Common myeloid progenitor, CD34-positive (primary cell): ENCODE measurements at places on chromosomes 1 and 21.

GRCh38 chr1:202860744-202861419, 28.1 kb downstream of the RABIF start:
- H3K27me3 ChIP-seq, result no peaks in the 10 kb centered on the region
- DNase-seq, result peak; percentile 38
- peaks cover 9% of the 10 kb centered on the region for H3K36me3 ChIP-seq
- H3K4me1 ChIP-seq, result peaks cover 51% of the 10 kb centered on the region
- peak overlapping the region; percentile 86 for H3K4me3 ChIP-seq

DNA sequence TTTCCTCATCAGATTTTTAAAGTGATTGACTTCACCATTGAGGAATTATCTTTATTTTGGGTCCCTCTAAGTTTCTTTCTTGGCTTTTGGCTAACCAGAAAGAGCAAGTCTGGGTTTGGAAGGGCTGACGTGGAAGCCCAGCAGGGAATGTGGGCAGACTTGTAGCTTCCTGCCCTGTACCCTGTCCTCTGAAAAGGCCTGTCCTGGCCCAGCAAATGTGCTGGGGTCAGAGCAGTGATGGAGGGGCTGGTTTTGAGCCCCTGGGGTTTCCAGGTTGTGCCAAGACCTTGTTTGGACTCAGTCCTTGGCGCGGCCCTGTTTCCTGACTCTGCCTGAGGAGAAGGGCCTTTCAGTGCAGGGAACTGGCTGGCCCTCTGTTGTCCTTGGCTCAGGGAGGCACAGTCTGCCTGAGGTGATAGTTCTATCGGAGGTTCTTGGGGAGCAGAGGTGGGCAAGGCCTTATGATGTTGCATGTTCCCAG, 72.1 kb downstream of the UCK2 start:
- no peak overlapping the region for H3K27ac ChIP-seq
- DNase-seq, result no peak
- H3K27me3 ChIP-seq, result no peaks in the 10 kb centered on the region
- H3K4me1 ChIP-seq, result peaks cover 7% of the 10 kb centered on the region
- H3K36me3 ChIP-seq, result peaks cover 55% of the 10 kb centered on the region

DNA sequence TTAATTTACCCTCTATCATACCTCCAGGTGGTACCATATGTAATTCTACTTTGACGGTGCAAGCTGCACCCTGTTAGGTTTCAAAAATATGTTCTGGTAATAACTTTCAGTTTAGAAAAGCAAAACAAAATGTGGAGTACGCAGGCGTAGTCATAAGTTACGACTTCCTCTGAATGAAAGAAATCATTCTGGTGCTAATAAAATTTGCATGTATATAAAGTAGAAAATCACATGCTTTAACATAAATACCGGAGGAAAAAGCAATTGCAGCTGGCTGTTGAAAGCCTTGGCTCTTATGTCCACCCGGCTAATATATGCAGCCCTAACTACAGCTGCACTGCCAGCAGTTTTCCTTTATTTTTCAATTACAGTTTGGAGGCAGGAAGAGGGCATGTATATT, 65.2 kb upstream of the TMPRSS15 start:
- no peaks in the 10 kb centered on the region for H3K36me3 ChIP-seq
- no peak for DNase-seq
- no peaks in the 10 kb centered on the region for H3K4me1 ChIP-seq
- H3K27me3 ChIP-seq, result no peaks in the 10 kb centered on the region
- peak overlapping the region; percentile 48 for H3K4me3 ChIP-seq

DNA sequence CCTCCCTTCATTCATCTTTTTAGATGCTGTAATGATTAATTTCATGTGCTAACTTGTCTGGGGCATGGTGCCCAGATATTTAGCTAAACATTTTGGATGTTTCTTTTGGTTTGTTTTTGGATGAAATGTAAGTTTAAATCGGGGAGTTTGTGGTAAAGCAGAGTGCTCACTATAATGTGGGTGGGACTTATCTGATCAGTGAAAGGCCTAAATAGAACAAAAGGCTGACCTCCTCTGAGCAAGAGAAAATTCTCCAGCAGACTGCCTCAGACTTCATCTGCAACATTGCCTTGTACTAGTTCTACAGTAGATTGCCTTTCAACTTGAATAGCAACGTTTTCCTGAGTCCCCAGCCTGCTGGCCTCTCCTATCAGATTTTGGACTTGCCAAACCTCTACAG, 183.6 kb downstream of the S1PR1 start:
- no peak overlapping the region for H3K27ac ChIP-seq
- no peaks in the 10 kb centered on the region for H3K4me1 ChIP-seq
- no peak overlapping the region for H3K4me3 ChIP-seq
- DNase-seq, result no peak

DNA sequence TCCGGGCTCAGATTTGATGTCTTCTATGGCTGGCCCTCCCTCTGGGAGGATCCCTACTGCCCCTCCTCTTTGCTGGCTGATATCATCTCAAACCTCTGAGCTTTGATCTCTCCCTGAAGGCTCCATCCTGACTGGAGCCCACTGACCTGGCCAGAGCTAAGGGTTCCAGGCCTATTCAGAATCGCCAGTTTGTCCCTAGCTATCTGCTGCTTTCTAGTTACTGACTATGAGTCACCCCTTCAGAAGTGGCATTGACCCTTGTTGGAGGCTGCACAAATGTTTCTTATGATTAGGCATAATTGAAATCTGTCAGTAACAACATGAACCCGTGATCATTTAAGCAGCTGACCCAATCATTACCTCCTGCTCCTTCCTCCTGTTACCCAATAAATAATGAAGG, 87.1 kb downstream of the ABCA4 start:
- no peak overlapping the region for H3K27ac ChIP-seq
- H3K4me3 ChIP-seq, result no peak overlapping the region
- peaks cover 16% of the 10 kb centered on the region for H3K27me3 ChIP-seq
- H3K4me1 ChIP-seq, result peaks cover 6% of the 10 kb centered on the region

DNA sequence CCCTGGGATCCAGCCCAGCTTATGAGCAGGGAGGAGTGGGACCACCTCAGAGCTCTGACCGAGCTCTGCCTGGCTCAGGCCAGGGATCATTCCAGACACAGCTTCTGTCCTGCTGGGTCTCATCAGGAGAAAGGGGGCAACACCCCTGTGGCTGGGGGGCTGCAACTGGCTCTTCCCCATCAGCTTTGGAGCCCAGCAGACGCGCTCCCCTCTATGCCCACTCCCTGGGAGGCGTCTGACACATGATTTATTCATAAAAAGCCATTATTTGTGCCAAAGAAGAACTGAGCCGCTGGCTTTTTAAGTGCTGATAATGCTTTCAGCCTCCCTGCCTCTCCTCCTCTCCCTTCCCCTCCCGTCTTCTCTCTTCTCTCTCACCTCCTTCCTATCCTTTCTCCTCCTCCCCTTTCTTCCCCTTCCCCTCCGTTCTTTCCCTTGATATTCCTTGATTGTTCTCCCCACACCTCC, 25.0 kb downstream of the FOXO6 start:
- peaks cover 5% of the 10 kb centered on the region for H3K4me1 ChIP-seq
- no peaks in the 10 kb centered on the region for H3K36me3 ChIP-seq
- peaks cover 2% of the 10 kb centered on the region for H3K27me3 ChIP-seq
- no peak overlapping the region for H3K4me3 ChIP-seq
- DNase-seq, result no peak
- no peak overlapping the region for H3K27ac ChIP-seq
